GM04503 (cell line): ENCODE measurements at places on chromosomes 2 and 18.

GRCh38 chr18:51006061-51006818, 23.8 kb upstream of the SMAD4 start:
- no peak for DNase-seq

GRCh38 chr2:43183743-43184142, 42.7 kb downstream of the ZFP36L2 start:
- no peak for DNase-seq

GRCh38 chr2:30439296-30439695, 7.8 kb upstream of the LCLAT1 start:
- DNase-seq, result no peak

- DNase-seq, result no peak
Observed at GRCh38 chr2:197398913-197399312, 35.9 kb downstream of the SF3B1 start.

DNA sequence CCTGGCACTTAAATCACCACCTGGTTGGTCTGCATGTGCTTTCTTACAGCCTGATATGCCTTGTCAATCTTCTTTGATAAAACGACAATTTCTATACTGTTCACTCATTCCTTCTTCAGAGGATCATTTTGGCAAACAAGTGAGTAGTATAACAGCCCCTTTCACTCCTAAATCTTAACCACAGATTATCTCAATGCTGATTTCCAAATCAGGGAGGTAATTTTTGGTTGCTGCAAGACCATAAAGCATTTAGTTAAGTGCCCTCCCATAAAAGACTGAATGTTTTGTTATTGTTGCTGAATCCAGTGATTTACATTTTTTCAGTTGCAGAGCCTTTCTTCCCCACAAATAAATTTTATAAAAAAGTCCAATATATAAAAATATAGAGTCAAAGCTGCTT, 129.2 kb upstream of the CYP26B1 start:
- no peak for DNase-seq

GRCh38 chr18:57353940-57354461, 1.6 kb downstream of the ST8SIA3 start:
- no peak for DNase-seq

DNA sequence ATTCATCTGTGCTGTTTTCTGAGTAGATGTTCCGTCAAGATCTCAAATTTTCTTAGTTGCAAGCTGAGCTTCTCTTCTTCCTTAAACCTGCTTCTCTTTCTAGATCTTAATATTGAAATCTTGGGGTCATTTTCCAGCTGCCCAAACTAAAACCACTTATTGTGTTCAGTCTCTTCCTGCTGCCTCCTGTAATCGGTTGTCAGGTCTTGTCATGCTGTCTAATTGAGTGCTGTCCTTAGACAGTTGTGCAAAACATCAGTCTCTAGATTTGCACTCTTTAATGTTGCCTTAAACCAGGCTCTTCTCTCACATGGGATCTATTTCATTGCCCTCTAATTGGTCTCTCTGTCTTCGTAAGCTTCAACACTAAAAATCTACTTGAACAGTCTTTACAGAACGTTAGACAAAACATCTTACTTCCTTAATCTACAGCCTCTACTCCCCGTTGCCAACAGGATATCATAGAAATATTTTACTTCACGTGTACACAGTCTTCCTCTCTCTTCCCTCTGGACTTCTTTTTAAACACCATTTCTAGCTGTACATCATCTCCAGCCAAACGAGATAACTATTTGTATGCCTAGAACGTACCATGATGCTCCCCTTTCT, 34.9 kb downstream of the GPD2 start:
- DNase-seq, result no peak

DNA sequence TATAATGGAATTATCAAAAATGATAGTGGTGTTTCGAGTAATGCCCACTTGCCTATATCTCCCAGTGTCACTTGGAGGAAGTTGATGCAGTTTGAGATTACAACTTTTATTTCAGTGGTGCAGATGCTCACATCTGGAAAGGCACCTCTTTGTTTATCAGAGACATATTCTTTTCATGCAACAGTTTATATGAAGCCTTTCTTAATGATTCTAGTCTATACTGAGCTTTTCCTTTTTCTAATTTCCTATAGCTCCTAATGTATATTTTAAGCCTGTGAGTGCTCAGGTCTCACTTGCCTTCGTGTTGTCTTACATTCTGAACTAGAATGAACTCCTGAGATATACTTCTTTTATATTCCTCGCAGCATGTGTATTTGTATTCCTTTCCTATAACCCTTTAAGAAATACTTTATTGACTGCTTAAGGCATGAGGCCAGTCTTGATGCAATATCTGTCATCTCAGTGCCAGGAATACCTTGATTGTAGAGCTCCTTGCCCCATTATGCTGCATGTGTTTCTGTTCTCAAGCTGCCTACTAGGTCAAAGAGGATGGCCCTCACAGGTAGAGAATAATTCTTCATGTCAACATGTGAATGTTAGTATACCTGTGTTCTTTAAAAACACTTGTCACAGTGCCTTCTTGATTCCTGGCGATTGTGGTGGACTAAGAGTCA, 52.6 kb downstream of the VRK2 start:
- no peak for DNase-seq

DNA sequence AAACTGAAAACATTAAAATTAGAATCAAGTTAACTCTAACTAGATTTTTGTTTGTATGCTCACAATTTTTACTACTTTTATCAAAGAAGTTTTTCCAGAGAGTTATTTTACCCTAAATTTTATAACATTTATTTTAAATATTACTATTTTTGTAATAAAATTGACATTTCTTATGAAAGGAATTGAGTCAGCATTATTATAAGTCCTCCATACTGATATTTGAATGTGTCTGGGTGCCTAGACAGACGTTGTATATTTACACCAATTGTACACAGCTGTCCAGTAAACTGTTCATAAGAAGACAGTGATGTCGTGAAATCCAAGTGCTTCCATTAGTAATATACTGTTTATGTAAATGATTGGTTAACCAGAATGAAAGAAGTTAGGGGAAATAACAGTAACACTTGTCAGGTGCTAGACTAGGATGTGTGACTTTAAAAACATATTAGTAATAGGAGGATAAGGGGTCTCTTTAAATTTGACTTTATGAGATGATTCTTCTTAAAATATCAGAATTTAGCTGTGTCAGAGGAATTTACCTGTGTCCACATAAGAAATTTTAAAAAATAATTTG, 73.7 kb downstream of the TANK start:
- DNase-seq, result no peak

- DNase-seq, result no peak
Observed at GRCh38 chr2:16663121-16663905, 2.3 kb downstream of the CYRIA start.

GRCh38 chr2:118403658-118404451, 315.6 kb downstream of the INSIG2 start:
- no peak for DNase-seq

- no peak for DNase-seq
Observed at GRCh38 chr2:121346407-121346806, 61.4 kb upstream of the TFCP2L1 start.
